Esophagus muscularis mucosa (tissue), 4 donors: ENCODE measurements at places on chromosomes 2 and 18. TPM values are rescaled to one million over a fixed set of nuclear protein-coding genes. Genes with fewer than 3 reads are reported as not detected.

DNA sequence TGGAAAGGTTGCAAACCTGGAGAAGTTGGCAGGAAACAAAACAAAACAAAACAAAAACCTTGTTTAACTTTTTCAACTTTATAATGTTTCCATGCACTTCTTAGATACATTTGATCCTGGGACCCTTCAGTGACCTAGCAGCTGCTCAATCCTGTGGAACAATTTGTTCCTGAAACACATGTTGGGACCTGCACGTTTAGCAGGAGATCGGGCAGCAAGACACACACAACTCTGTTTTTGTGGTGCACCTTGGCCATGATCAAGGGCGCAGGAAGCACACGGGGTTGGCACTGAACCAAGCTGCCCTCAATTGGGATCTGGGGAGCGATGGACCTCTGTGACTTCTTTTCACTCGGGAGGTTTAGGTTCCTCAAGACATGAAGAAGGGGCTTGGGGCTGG is 268.7 kb downstream of the LOXHD1 start:
- H3K4me3 ChIP-seq: no peak overlapping the region
- peaks cover 27% of the 10 kb centered on the region for H3K4me1 ChIP-seq
- H3K36me3 ChIP-seq: no peaks in the 10 kb centered on the region
- no peaks in the 10 kb centered on the region for H3K27me3 ChIP-seq
- H3K27ac ChIP-seq: peak overlapping the region; percentile 55

GRCh38 chr2:12890066-12890465 is 173.3 kb downstream of the TRIB2 start:
- no peak for DNase-seq
- H3K27me3 ChIP-seq: no peaks in the 10 kb centered on the region
- H3K27ac ChIP-seq: no peak overlapping the region
- H3K4me3 ChIP-seq: no peak overlapping the region

DNA sequence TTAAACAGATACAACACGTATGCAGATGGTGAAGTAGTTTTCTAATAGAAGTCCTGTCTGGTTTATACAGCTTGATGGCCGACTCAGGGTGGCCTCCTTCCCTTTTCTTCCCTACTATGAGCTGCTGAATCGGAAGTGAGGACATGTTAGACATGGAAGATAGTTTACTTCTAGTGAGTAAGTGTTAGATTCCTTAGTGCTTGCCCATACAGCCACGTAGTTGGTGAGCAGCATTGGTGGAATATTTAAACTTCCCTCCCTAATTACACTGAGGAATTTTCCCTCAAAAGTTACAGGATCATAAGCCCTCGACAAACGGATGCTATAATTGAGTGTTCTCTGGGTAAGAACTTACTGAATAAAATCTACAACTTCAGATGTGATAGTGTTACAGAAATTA is 52.1 kb downstream of the RHBDD1 start:
- H3K36me3 ChIP-seq: no peaks in the 10 kb centered on the region
- no peak overlapping the region for H3K4me3 ChIP-seq
- H3K27me3 ChIP-seq: no peaks in the 10 kb centered on the region
- no peaks in the 10 kb centered on the region for H3K4me1 ChIP-seq
- H3K27ac ChIP-seq: no peak overlapping the region
- DNase-seq: no peak

PDE11A gene
- total RNA-seq: under 0.01 TPM

GRCh38 chr2:73651591-73652230 is 9.5 kb upstream of the NAT8 start:
- no peaks in the 10 kb centered on the region for H3K4me1 ChIP-seq
- H3K27me3 ChIP-seq: no peaks in the 10 kb centered on the region
- no peak for DNase-seq
- no peak overlapping the region for H3K4me3 ChIP-seq
- H3K27ac ChIP-seq: no peak overlapping the region
- no peaks in the 10 kb centered on the region for H3K36me3 ChIP-seq

DNA sequence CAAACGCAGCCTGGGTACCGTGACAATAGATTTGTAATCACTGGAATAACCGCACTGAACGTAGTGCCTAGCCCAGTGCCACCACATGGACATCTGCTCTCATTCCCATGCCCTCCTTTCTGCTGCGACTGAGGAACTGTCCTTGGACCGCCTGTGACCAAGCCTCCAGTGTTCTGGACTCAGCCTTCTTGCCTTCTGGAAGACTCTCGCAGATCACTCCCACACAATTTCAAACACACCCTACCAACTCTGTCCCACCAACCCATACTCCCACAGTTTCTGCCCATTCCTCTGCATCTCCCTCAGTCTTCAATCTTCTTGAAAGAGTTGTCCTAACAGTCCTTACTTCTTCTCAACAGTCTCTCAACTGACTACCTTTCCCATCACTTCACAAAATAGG is 2.1 kb downstream of the RNF149 start:
- no peak for DNase-seq
- H3K4me3 ChIP-seq: peak overlapping the region; percentile 96
- H3K4me1 ChIP-seq: peaks cover 60% of the 10 kb centered on the region
- H3K27me3 ChIP-seq: no peaks in the 10 kb centered on the region
- peak overlapping the region; percentile 91 for H3K27ac ChIP-seq

DNA sequence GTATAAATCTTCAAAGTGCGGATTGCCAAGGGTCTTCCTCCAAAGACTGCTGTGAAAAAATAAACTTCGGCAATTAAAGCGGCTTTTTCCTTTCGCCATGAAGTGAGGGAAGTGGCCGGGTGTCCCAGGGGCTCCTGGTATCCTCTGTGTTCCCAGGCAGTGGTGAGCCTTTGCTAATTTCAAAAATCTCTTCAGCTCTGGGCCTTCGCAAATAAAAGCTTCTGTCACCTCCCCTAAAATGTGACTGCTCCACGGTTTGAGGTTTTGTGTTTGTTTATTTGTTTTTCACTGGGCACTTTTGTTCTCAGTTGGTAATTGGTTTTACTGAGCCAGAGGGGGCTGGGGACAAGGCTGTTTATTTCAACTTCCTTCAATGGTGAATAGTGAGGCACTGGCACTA is 270.1 kb upstream of the POU3F3 start:
- H3K27me3 ChIP-seq: no peaks in the 10 kb centered on the region
- H3K36me3 ChIP-seq: no peaks in the 10 kb centered on the region
- no peak overlapping the region for H3K27ac ChIP-seq
- no peak for DNase-seq
- H3K4me1 ChIP-seq: no peaks in the 10 kb centered on the region
- H3K4me3 ChIP-seq: no peak overlapping the region

GRCh38 chr18:63220903-63221302 is 98.7 kb downstream of the BCL2 start:
- no peaks in the 10 kb centered on the region for H3K36me3 ChIP-seq
- no peak overlapping the region for H3K4me3 ChIP-seq
- H3K27ac ChIP-seq: no peak overlapping the region
- no peaks in the 10 kb centered on the region for H3K27me3 ChIP-seq

- H3K4me1 ChIP-seq: no peaks in the 10 kb centered on the region
- no peaks in the 10 kb centered on the region for H3K27me3 ChIP-seq
- DNase-seq: no peak
- H3K36me3 ChIP-seq: no peaks in the 10 kb centered on the region
These were observed 80.2 kb downstream of the EFEMP1 start for GRCh38 chr2:55843096-55843993.

DNA sequence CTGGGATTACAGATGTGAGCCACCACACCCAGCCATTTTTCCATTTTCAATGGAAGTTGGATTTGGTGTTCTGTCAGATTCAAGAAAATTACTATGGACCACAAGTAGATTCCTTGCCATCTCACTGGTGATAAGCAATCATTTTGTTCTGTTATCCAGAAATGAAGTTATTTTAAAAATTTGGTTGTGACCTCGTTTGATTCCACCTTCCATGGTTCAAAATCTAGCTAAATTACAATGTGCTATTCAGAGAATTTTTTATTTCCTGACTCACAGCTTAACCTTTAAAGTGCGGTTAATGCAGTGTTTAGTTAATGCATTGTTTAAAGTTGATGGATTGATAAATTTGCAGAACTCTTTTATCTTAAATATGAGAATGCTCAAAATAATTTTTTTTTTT is 243.2 kb upstream of the BOD1L2 start:
- H3K36me3 ChIP-seq: no peaks in the 10 kb centered on the region
- DNase-seq: no peak
- no peak overlapping the region for H3K4me3 ChIP-seq

GRCh38 chr2:119240311-119241204 is 16.9 kb downstream of the STEAP3 start:
- H3K4me1 ChIP-seq: peaks cover 12% of the 10 kb centered on the region
- H3K36me3 ChIP-seq: no peaks in the 10 kb centered on the region
- DNase-seq: no peak

DNA sequence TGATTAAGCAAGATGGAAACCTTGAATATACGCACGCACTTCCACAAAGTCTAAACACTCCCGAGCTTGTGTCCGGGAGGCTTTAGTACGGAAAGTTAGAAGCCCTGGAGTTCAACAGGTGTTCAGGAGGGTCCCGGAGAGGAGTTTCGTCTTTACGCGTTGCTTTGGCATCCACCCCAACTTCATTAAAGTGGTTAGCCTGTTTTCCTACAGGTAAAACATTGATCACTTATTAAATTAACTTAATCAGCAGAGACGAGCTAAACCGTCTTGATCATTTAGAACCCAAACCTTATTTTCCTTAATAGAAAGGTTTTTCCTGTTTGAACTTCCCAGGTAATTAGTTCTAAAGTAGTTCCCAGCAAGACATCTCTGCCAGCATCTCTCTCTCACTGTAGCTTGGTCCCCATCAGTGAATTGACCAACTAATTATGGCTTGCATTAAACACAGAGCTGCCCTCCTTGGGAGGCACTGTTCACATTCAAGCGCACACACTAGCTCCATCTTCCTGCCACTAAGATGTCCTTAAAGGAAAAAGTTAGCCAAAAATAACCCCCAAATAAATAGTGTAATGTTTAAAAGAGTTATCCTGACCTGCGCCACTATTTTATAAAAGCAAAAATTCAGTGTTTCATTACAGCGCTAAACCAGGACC is 1.4 kb downstream of the NPAS2 start:
- peak overlapping the region; percentile 95 for H3K27ac ChIP-seq
- peak overlapping the region; percentile 82 for H3K4me3 ChIP-seq
- H3K36me3 ChIP-seq: no peaks in the 10 kb centered on the region
- H3K27me3 ChIP-seq: peaks cover 9% of the 10 kb centered on the region
- peaks cover 21% of the 10 kb centered on the region for H3K4me1 ChIP-seq

EVA1A gene
- total RNA-seq: not detected

GRCh38 chr2:84057917-84058560 is 401.0 kb downstream of the SUCLG1 start:
- DNase-seq: no peak
- no peak overlapping the region for H3K27ac ChIP-seq
- no peaks in the 10 kb centered on the region for H3K4me1 ChIP-seq
- H3K4me3 ChIP-seq: no peak overlapping the region
- H3K36me3 ChIP-seq: no peaks in the 10 kb centered on the region

KLHL41 gene
- 0.99 TPM for total RNA-seq

SERPINB13 gene
- not detected for total RNA-seq

CYBRD1 gene
- total RNA-seq: 212 TPM

DNA sequence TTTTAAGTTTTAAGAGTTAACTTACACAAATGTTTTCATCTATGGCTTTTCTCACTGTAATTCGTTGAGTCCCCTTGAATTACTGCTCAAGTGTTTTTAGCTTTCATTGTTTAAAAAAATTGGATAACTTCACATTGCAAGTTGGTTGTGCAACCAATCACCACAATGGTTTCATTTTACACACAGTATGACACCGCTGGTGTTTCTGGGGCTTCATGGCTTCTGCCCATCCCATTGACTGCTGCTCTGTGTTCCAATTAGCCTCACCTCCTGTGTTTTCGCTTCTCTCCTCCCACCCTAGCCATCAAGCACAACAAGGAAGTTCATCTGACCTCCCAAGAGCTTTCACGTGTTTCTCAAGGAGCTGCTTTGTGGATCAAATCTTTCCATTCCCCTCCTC is 199.1 kb upstream of the CHAC2 start:
- no peak overlapping the region for H3K4me3 ChIP-seq
- no peaks in the 10 kb centered on the region for H3K36me3 ChIP-seq
- no peaks in the 10 kb centered on the region for H3K4me1 ChIP-seq
- no peaks in the 10 kb centered on the region for H3K27me3 ChIP-seq
- H3K27ac ChIP-seq: no peak overlapping the region

GRCh38 chr2:200081236-200081635 is 125.9 kb downstream of the MAIP1 start:
- H3K4me1 ChIP-seq: peaks cover 14% of the 10 kb centered on the region
- no peak overlapping the region for H3K4me3 ChIP-seq
- H3K27me3 ChIP-seq: no peaks in the 10 kb centered on the region

PAX8 gene
- total RNA-seq: 0.58 TPM

- DNase-seq: peak; percentile 12
- no peaks in the 10 kb centered on the region for H3K27me3 ChIP-seq
- H3K4me1 ChIP-seq: peaks cover 27% of the 10 kb centered on the region
These were observed 223.2 kb upstream of the APCDD1 start for GRCh38 chr18:10231220-10231619.

ESPNL gene
- 1.3 TPM for total RNA-seq

SULT1C4 gene
- 4.3 TPM for total RNA-seq

GRCh38 chr2:59018737-59019136 is 777.6 kb upstream of the FANCL start:
- H3K27me3 ChIP-seq: no peaks in the 10 kb centered on the region
- DNase-seq: no peak
- no peak overlapping the region for H3K4me3 ChIP-seq
- H3K27ac ChIP-seq: no peak overlapping the region

DUSP2 gene
- 2.2 TPM for total RNA-seq

DNA sequence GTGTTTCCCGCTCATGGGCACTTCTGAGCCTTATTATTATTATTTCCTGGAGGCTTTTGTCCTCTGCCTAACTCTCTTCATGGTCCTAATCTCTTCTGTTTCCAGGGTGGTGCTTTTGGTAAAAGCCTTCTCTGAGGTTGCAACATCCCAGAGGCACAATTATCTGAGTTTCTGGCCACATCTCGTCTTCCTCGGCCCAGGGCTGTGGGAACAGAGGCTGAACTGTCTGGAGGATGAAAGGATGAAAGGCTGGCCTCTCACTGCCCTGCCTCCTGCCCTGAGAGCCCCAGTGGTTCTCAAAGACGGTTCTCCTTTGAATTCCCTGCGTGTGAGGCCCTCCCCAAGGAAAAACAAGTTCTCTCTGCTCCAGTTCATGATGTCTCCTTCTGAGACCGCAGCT is 13.8 kb downstream of the GYPC start:
- peaks cover 11% of the 10 kb centered on the region for H3K36me3 ChIP-seq
- H3K27ac ChIP-seq: peak overlapping the region; percentile 19
- H3K27me3 ChIP-seq: no peaks in the 10 kb centered on the region
- H3K4me3 ChIP-seq: no peak overlapping the region
- no peak for DNase-seq

DNA sequence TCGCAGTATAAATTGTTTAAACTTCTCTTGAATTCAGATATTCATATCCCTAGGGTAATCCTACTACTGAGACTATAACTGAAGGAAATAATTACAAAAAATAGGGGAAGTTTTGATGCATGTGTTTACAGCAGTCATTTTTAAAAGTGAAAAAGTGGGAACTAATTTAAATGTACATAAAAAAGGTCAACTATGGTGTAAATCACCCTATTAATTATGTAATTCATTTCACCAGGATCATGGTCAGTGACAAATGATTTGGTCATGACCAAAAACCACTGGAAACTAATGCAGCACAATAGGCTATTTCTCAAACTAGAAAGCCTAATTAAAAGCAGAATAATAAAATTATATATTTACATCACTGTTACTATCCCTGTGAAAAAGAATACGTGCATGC is 5.0 kb upstream of the CNGA3 start:
- H3K4me1 ChIP-seq: peaks cover 2% of the 10 kb centered on the region
- no peaks in the 10 kb centered on the region for H3K36me3 ChIP-seq
- H3K27ac ChIP-seq: no peak overlapping the region
- no peak overlapping the region for H3K4me3 ChIP-seq
- DNase-seq: no peak
